ENCODE measurements at places on chromosomes 1 and 21.

DNA sequence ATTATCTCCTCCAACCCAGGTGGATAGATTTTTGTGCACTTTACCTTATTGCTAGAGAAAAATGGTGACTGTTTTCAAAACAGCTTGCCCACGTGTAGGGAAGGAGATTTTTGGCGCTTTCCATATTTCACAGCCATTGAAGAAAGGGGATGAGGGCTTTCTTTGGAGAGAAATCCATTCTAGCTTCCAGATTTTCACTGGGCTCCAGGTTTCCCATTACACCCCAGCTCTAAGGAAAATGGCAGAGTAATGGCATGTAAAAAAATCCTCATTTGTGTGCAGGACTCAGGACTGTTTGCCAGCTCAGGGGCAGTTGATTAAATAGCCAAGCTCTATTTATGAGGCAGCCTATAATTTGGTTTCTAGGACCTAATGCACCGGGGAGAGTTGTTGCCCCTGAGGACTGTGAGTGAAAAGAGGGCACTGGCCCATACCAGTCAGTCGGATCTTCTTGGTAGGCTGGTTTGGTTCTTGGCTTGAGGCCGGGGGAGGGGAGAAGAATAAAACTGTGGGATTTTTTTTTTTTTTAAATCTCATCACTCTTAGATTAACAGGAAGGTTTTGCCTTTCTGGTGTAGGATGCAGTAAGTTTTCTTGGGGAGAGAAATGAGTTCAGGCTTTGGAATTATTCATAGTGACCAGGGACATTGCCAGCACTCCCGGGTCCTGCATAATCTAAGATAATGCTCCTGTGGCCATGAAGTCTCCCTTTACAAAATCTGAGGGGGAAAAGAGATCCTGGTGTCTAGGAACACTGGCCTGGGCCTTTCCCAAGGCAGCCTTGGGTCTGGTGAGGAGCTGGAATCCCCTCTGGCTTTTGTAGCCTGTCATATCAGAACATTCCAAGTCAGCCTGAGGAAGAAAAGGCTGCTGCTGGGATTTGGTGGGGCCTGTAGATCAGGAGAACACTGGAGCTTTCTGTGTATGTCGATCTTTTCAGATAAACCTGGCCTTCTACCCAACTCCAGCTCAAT lies 1.9 kb upstream of the ARID1A start:
- no peak for DNase-seq

GRCh38 chr1:81298266-81298665 lies 502.5 kb upstream of the ADGRL2 start:
- DNase-seq: no peak

- no peak for DNase-seq
Measured at GRCh38 chr1:152367436-152367835, 7.6 kb upstream of the FLG2 start.

- no peak for DNase-seq
Measured at GRCh38 chr1:219847215-219847855, 81.0 kb downstream of the SLC30A10 start.
